ENCODE measurements at places on chromosomes 12 and 14. TPM values are rescaled to one million over a fixed set of nuclear protein-coding genes. Genes with fewer than 3 reads are reported as not detected.

Gene E2F7
- total RNA-seq = 17.2 TPM

Gene GLIPR1L1
- total RNA-seq = not detected

Gene ASIC1
- 6.3 TPM for total RNA-seq

Gene CBX5
- 14.6 TPM for total RNA-seq

Gene ACSM4
- not detected for total RNA-seq

Gene PLEKHG7
- not detected for total RNA-seq

Gene PLA2G1B
- not detected for total RNA-seq

Gene KSR2
- 2.8 TPM for total RNA-seq

Gene SYT1
- total RNA-seq = 0.51 TPM

Gene ATL1
- total RNA-seq = 1.3 TPM

Gene PAX9
- 14.9 TPM for total RNA-seq

Gene RNASE2
- not detected for total RNA-seq

Gene AVPR1A
- not detected for total RNA-seq

Gene ADGRD1
- total RNA-seq = not detected

Gene TTC6
- total RNA-seq = 13.4 TPM

All from PC-3 (cell line).